ENCODE measurements at places on chromosomes 11 and 22.

GRCh38 chr11:30433831-30434230 is 110.9 kb downstream of the ARL14EP start:
- DNase-seq, result no peak

DNA sequence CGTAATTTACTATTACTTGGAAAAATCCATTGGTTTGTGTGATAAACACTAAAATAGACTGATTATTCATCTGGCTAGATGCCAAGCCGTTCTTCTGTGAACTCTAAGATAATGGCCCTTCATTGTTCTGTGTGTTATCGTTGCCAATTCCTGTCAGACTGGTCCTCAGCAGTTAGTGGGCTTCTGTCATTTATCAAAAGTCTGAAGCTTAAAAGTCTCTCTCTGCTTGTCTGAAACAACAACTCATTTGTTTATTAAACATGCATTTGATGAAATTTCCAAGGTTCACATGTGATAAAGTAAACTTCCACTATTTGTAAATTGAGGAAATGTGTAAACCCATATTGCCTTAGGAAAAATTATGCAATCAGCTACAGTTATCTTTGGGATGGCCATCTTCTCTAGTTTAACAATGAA is 21.1 kb upstream of the RDX start:
- no peak for DNase-seq

DNA sequence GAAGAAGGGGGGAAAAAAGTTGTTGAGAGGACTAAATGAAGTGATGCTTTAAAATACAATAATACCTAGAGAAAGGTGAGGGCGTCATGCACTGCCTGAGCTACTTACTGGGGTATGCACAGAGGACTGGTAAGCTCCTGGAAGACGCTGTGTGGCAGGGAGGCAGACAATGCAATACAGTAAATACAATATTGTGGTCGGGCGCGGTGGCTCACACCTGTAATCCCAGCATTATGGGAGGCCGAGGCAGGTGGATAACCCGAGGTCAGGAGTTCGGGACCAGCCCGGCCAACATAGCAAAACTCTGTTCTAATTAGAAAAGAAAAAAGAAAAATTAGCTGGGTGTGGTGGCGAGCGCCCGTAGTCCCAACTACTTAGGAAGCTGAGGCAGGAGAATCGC is 683 bp upstream of the SYTL2 start:
- no peak for DNase-seq

DNA sequence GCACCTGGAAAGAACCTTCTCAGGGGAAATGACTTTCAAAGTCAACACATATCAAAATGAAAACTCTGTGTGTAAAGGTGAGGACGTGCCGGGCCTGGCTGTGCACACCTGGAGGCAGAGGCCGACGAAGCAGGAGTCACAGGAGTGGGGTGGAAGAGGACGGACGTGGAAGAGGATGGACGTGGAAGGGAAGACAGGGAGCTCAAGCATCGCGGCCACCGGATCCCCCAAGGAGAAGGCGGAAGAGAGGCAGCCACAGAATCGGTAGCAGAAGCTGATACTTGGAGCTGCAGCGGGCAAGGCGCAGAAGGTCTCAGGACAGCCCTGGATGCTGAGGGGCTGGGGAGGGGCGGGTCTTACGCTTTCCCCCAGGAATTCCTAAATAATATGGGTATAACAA is 519.8 kb downstream of the BRD1 start:
- DNase-seq, result no peak

Data from activated T-helper 2 cell treated with anti-CD3 and anti-CD28 coated beads, Interferon-gamma antibody, Interleukin-2, Interleukin-4, amounts not matched to agents 10 μg/mL and 5 μg/mL and 100 μg/mL, durations not matched to agents 14 hours and 24 hours and 36 hours (primary cell).